PC-3 (cell line): ENCODE measurements at places on chromosomes 13 and 19.

DNA sequence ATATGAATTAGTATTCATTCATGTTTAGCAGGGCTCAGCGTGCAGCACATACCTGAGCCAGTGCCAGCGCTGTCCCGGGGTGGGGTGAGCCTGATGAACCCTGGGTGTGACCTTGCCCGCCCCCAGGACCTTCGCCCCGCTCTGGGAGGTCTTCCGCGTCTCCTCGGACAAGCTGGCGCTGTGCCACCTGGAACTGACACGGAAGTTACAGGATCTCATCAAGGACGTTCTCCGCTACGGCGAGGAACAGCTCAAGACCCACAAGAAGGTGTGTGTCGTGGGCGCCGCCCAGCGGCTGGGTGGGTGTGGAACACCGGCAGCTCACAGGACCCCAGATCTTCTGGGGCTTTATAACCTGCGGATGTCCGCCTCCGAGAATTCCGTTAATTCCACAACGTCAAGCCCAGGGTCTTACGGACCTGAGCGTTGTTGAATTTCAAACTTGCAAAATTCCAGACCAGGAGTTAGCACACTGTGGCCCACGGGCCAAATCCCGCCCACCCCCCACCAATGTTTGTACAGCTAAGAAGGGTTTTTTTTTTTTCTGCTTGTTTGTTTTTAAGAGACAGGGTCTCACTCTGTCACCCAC is 15.4 kb downstream of the FCHO1 start:
- DNase-seq = peak; percentile 90

DNA sequence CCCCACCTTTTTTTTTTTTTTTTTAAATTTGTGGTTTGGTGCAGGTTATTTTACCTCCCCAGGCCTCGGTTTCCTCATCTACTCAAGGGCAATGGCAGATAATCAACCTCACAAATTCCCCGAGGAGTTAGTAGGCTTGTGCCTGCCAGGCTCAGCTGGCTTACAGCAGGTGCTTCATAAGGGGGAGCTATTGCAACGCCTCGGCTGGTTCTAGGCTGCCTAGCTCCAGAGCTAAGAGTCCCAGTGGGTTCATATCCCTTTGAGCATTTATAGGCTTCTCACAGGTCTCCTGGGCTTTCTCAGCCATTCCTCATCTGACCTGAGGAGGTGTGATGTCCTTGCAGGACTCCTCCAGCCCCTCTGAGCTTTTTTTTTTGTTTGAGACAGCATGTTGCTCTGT is 10.6 kb downstream of the BCKDHA start:
- no peak for DNase-seq

DNA sequence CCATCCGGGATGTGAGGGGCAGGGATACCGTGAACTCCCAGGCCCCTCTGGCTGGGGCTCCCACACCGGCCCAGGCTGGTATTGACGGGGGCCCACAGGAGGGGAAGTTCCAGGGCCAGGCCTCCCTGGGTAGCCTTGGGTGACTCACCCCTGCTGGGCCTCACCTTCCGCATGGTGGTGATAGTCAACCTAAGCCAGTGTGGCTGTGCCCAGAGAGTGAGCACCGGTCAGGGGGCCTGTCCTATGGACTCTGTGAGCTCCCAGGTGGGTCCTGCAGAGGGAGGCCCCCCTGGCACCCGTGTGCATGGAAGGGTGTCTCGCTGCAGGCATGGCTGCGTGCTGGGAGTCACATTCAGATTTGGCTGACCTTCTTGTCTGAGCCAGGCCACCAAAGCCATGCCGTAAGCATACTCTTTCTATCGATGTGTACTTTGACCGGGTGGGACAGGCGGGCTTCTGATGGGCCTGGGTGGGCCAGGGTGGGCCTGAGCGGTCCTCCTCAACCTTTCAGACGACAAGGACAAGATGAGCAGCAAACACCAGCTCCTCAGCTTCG is 27.6 kb downstream of the DHX34 start:
- DNase-seq = no peak

- DNase-seq = no peak
Measured at GRCh38 chr13:24027494-24027893, 130.2 kb upstream of the C1QTNF9B start.

- DNase-seq = no peak
Measured at GRCh38 chr13:80668452-80668851, 327.5 kb upstream of the SPRY2 start.

GRCh38 chr19:51627491-51628138 is 2.6 kb downstream of the SIGLEC5 start:
- no peak for DNase-seq

- DNase-seq = peak; percentile 30
Measured at GRCh38 chr13:48194379-48194754, 38.6 kb upstream of the ITM2B start.

DNA sequence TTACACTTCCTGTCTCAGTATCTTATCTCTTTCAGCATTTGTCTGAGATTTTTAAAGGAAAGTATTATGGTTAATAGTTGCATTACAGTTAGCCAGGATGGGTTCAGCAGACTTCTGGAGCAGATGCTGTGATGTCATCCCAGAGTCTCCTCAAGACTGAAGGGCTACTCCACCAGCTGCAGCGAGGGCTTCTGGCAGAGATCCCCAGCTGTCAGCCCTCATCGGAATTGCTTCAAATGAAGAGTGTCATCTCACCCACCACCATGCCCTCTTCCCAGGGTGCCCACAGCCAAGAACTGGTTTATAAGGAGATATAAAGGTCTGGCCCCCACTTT is 84.4 kb downstream of the FAM216B start:
- no peak for DNase-seq

GRCh38 chr13:35826626-35827254 is 304.4 kb downstream of the DCLK1 start:
- no peak for DNase-seq

DNA sequence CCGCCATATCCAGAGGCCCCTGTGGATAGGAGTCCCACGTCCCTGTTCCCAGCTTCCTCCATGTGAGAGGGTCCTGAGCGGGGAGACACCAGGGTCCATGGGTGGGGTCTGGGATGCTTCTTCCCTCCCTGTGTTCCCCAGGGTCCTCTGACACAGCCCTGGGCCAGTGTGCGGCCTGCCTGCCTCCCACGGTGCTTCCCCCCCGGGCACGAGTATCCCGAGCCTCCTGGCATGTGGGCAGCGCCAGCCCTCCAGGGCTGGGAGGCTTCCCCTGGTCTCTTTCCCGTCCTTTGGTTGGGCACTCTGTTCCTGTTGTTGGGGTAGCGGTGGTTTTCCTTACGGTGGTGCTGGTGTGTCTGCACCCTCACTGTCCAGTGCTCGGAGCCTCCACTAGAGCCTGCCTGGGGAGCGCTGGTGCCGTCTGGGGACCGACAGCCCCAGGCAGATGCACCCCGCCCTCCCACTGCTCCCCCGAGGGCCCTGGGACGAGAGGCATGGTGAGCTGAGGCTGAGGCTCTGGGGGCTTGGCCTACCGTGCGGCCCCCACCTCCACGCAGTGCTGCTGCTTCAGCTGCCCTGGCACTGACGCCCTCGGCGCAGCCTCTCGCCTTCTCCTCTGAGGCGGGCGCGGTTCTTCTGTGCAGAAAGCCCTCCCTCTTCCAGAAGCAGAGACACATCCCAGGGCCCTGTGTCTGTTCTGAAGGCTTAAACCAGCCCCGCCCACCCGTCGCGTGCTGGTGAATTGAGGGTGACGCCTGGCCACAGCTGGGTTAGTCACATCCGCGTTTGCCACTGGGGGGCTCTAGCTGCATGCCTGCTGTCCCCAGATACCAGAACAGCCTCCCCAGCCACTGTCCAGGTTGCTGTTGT is 27.9 kb downstream of the PLEKHJ1 start:
- no peak for DNase-seq

- DNase-seq = peak; percentile 74
Measured at GRCh38 chr19:50050406-50051227, 24.8 kb downstream of the ZNF473 start.
